AG10803 (cell line): ENCODE measurements at places on chromosomes 16 and 17.

- DNase-seq = no peak
Measured at GRCh38 chr16:22267764-22268163, 29.4 kb upstream of the POLR3E start.

DNA sequence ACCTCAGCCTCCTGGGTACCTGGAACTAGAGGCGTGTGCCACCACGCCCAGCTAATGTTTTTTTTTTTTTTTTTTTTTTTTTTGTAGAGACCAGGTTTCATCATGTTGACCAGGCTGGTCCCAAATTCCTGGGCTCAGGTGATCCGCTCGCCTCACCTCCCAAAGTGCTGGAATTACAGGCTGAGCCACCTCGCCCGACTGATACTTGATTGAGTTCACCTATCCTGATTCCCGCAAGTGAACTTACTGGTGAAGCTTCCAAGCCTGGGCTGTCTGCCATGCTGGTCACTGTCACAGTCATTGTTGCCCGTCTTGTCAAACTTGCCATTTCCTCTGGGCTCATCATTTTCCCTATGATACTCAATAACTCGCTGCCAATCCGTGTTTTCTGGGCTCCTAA, 71.1 kb upstream of the MTMR4 start:
- no peak for DNase-seq

DNA sequence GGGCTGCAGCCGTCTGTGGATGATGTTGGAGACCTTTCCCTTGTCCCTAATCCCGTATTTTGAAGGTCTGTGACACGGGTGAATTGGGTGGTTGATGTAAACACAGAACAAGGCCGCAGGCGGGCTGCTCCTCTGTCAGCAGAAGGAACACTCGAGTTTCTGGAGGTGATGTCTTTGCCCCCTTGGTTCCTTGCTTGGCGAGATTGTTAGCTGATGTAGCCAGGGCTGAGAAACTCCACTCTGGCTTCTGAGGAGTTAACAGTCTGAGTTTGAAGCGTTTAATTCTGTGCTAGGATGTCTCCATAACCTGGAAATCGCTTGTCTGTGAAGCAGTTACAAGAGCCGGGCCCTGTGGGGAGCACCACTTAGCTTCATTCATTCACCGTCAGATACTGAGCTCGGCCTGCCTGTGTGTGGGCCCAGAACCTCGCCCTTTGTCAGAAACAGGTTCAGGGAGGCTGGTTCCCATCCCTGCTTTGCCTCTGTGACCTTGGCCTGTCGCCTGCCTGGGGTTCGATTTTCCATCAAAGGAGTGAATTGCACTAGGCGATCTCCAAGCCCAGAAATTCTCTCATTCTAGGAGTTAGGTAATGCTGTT, 1.3 kb downstream of the MAPK8IP3 start:
- peak; percentile 44 for DNase-seq

- peak; percentile 3 for DNase-seq
Measured at GRCh38 chr17:72270273-72270924, 149.6 kb downstream of the SOX9 start.

DNA sequence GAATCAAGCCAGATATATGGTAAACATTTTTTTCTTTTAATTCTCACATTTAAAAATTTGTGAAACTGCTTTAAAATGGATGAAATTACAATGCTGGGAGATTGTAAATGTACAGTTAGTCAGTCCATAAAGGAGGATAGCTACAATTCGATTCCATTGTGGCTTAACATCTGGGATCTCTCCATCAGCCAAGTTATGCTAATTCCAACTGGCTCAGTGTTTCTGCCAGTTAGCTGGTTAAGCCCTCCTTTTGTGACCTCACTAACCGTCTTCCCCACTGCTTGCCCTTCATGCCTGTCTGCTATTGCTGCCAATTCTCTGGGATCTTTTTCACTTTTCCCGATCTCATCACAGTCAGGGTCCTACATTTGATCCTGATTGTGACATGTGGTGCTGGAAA, 1347.6 kb downstream of the CDH11 start:
- DNase-seq = no peak

DNA sequence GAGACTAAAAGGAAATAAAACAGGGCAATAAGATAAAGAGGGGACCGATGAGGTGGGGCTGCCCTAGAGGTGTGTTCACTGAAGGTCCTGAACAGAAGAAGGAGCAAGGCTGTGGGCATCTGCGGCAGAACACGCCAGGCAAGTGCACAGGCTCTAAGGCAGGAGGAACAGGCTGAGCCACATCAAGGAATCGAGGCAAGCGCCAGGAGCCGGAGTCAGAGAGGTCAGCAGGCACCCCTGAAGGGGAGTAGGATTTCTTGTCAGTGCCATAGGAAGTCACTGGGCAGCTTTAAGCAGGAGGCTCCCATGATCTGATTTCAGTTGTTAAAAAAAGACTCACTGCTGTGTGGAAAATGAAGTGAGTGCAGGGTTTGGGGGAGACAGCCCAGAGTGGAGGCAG, 186.5 kb downstream of the KATNIP start:
- no peak for DNase-seq

DNA sequence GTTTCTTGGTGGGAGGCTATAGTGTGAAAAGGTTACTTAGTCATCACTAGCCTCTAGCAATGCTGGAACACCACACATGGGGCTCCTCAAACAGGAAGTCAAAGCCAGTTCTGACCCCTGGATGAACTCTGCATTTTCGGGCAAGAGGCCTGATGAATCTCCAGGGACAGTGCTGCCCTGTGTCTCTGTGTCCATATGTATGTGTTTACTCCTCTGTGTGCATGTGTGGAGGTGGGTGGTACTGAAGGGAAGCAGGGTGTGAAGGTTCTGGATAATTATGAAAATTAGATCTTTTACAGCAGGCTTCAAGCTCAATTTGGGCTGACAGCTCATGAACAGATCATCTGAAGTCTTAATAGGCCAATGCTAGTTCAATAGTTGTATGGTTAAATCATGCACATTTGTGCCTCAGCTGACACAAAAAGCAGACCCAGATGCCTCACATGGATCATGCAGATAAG, 133.6 kb downstream of the SNX11 start:
- DNase-seq = peak; percentile 81

DNA sequence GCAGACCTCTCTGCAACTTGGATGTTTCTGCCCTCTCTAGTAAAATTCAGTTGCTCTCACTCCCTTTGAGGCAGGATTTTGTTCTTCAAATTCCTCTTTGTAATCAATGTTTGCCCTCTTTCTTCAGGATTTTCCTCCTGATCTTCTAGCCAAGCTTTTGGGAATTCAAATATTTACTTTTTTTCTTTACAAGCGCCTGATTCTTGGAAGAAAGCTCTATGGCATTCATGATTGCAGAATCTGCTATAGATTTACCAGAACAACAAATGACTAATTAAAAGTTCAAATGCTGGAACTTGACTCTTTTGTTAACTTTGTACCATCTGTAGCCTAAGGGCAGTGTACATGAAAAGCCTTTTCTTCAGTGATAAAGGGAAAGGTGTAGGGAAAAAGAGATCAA, 63.7 kb upstream of the SHISA6 start:
- no peak for DNase-seq

GRCh38 chr16:31819948-31820347, 53.7 kb upstream of the ZNF267 start:
- no peak for DNase-seq

- peak; percentile 89 for DNase-seq
Measured at GRCh38 chr16:28534542-28535373, 4.0 kb downstream of the NUPR1 start.

DNA sequence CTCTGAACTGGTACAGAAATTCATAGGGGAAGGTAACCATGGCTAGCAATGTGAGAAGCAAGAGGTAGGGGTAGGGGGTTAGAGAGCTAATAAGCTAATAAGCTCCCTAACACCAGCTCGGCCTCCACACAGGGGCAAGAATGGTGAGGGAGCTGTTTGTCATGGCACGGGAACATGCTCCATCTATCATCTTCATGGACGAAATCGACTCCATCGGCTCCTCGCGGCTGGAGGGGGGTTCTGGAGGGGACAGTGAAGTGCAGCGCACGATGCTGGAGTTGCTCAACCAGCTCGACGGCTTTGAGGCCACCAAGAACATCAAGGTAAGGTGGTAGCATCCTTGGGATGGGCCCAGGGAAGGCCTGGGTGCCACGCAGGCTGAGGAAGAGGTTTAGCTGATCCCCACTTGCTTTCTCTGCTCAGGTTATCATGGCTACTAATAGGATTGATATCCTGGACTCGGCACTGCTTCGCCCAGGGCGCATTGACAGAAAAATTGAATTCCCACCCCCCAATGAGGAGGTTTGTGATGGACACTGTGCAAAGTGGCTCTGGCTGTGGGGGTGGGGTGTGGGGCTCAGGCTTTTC, 3.5 kb upstream of the FTSJ3 start:
- DNase-seq = no peak

DNA sequence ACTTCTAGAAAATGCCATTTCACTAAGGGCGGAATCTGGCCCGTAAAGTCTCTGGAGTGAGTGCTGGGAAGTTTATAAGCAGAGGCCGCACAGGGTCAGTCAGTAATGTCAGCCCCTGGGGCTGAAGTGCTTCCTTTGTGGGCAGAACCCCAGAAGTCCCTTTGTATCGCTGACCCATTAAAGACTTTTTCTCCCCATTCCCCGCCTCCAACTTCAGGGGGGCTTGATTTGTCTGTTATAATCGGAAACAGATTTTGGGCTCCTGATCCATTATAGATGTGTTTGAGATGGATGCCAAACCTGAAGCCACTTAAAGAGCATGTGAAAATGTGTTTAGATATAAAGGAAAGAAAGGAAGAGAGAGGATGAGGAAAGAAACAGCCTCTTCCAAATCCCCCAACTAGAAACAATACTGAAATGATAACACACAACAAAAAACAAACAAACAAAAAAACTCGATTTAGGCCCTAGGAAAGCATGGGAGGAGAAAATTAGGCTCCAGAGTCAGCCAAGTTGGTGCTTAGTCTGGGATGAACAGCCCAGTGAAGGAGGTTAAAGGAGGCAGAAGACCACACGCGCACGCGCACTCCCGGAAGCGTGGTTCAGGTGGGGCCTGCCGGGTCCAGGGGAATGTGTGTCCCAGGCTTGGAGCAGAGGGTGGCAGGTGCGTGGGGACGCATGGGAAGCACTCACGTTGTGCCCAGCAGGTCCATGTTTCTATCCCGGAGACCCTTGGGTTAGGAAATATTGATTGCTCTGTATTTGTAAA, 27.1 kb downstream of the MSI2 start:
- DNase-seq = no peak

GRCh38 chr17:78376161-78376560, 2.3 kb upstream of the PGS1 start:
- no peak for DNase-seq

- peak; percentile 57 for DNase-seq
Measured at GRCh38 chr16:30112197-30113030, 923 bp downstream of the GDPD3 start.
